ENCODE measurements at places on chromosomes 13 and 19.

GRCh38 chr13:46543287-46543686, 9.7 kb upstream of the LRCH1 start:
- DNase-seq: no peak

DNA sequence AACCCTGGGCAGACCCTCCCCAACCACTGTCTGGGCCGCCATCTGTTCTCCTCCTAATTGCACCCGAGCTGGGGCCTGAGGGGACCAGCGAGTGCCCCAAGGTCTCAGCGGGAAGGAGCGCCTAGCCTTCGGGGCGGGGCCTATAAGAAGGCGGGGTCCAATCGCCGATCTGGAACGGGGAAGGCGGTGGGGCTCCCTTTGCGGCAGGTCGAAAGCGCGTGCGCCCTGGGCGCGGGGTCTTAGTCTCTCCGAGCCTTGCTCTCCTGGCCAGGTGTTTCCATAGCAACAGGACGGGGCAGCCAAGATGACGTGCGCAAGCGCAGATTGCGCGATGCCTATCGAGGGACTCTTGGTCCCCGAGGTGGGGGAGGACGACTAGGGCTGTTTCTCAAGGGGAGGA, 2.8 kb downstream of the MAST1 start:
- no peak for DNase-seq

- no peak for DNase-seq
These were observed 7.6 kb upstream of the OR1I1 start for GRCh38 chr19:15074371-15074770.

- DNase-seq: no peak
These were observed 7.0 kb downstream of the PDX1 start for GRCh38 chr13:27926644-27927434.

DNA sequence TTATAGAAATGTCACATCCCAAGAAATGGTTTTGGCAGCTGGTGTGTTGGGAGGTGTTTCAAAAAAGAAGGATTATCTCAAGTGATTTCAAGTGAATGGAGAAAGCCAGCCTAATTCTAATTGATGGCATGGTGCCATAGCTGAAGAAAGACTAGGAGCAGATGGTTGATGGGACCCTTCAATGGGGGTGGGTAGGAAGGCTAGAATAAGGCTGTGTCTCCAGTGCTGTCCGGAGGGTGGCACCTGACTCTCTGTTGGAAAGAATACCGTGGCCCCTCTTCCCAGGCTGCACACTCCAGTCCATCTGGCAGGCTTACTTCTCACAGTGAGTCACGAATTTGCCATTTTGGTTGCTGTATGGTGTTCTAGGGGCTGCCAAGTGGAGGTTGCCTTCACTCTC, 51.0 kb upstream of the GPR12 start:
- DNase-seq: no peak

DNA sequence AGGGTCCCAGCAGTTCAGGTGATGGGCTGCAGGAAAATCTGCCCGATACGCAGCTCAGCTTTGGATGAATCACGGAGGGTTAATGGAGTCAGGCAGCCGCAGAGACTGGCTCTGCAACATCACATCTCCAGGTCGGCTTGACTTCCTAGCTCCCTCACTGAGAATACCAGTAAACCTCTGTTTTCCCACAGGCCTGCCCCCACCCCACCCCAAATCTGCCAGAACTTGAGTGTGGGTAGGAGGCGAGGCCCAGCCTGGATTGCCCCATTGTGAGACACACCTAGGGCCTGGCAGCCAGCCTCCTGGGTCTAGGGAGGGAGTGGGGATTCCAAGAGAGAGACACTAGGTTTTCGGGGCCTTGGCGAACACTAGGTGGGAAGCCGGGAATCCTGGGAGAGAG, 3.7 kb upstream of the KRTDAP start:
- no peak for DNase-seq
